ENCODE measurements at places on chromosomes 4 and X.

- DNase-seq = no peak
Measured at GRCh38 chr4:139841464-139842195, 176.0 kb downstream of the MGST2 start.

DNA sequence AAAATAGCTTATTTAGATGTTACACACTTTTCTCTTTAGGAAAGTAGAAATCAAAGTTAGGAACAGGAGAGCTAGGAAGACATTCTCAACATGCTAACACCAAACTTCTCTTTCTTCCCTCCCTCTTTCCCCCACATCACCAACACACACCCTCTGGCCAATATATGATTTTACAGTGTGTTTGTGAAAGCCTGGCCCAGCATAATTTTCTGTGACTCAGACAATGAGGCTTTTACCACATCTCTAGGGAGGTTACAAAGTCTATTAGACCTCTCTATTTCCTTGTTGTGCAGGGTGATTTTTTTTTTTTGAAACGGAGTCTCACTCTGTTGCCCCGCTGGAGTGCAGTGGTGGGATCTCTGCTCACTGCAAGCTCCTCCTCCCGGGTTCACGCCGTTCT lies 189.9 kb downstream of the AASDH start:
- no peak for DNase-seq

DNA sequence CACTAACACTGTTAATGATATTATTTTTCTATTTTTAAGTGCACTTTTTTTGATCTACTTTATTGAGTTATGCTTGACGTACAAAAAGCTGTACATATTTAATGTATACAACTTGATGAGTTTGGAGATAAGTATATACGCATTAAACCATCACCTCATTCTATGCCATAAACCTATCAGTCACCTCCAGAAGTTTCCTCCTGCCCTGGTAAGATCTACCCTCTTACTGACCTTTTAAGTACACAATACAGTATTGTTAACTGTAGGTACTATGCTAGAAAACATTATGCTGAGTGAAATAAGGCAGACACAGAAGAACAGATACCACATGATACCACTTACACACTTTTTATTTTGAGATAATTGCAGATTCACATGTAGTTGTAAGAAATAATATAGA lies 36.9 kb downstream of the INTS6L start:
- no peak for DNase-seq

DNA sequence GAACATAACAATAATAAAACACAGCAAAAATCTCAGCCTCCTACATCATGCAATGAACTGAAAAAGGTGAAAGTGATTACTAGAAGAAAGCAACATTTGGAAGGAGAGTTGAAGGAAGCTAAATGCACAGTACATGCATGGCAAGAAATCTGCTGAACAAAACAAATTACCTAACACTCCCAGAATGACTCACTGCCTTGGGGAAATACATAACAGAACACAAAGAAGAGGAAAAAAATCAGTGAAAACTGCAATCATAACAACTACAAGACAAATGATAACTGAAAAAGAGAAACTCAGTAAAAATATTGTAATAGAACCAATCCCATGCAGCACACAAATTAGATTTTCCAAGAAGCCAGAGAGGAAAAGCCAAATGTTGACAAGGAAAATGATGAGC lies 1513.2 kb downstream of the ARAP2 start:
- no peak for DNase-seq

DNA sequence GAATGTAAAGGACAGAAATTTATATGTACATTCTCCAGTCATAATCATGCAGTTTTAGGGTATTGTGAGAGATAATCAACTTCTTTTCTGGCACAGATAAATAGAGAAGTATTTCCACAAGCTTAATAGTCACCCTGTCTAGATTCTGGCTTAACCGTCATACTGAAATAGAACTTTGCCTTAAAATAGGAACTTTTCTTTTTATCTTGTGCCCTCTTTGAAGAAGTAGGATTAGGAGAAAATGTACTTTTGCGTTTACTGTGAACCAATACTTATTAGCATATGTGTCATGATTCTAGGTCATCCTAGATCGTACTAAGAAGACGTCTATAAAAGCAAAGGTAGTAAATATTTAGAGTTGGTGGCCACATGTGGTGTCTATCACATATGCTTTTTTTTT lies 95.4 kb downstream of the NFKB1 start:
- DNase-seq = no peak

DNA sequence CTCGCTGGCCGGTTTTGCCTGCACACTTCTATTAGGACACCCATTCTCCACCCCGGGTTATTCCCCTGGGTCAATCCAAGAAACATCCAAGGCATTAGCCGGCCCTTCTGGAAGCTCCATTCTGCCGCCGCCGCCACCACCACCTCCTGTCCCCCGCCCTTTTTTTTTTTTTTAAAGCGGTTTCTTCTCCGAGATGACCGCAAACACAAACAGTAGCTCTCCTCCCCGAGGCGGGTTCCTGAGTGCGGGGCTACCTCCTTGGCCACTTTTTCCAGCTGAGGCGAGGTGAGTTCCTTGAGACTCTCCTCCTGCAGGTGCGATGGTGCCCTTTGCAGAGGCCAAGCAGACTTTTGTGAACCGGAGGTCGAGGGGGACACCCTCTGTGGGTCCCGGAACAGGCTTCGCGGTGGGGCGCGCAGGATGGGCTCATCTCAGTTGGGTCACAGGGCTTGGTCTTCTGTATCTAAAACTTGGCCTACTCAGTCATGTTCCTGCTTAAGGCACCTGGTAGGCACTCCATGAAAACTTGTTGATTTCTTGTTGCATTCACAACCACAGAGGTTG lies 930 bp downstream of the NWD2 start:
- DNase-seq = no peak

DNA sequence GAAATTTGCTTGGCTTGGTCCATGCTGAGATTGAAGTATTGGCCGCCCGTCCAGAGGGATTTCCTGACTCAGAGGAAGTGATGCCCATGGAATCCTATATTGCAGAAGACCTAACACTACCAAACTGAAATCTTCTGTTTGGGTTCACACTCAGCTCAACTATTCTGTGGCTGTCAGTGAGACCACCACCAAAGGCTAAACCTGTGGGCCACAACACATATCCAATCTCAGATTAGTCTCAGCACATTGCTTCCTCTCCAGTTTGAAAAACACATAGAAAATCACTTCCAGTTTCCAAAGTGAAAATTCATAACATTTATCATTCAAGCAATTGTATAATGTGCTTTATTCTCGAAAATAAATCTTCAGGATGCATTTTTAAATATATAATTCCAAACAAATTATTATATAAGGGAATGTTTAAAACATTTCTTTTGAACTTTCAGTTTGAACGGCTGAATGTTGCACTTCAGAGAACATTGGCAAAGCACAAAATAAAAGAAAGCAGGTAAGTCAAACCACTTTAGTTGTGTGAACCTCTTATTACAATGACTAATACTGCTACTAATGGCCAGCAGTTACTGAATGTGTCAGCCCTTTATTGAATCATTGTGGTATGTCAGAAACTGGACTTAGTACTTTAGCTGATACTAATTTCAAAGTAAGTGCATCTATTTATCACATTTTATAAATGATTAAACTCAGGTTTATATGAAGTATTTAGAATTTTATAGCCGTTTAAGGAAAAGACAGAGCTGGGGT lies 37.0 kb downstream of the GUCY1A1 start:
- DNase-seq = no peak

DNA sequence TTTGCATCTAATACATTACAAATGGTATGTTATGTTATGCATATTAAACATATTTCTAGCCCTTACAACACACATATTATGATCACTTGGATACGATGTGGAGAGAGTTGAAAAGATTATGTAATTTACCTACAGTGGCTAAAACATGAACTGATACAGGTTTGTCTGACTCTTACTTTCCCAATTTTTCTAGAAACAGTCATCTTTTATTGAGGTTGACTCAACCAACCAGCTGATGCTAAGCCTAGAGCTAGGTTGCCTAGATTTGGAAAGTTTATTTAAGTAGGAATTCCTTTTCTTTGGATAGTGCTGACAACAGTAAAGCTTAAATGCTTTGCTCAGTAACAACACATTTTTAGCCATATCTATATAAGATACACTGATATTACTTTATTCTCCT lies 1215.1 kb downstream of the ADGRL3 start:
- no peak for DNase-seq

- no peak for DNase-seq
Measured at GRCh38 chrX:52608961-52609360, 45.7 kb downstream of the SSX7 start.

Data from stimulated activated CD8-positive, alpha-beta memory T cell treated with anti-CD3 and anti-CD28 coated beads, Interleukin-7, amount 100 ng/mL, for 1 hour (primary cell).